ENCODE measurements at places on chromosomes 1 and 21. TPM values are rescaled to one million over a fixed set of nuclear protein-coding genes. Genes with fewer than 3 reads are reported as not detected.
A peak's percentile ranks its signal among the peaks of the same experiment; 100 is the strongest.

DNA sequence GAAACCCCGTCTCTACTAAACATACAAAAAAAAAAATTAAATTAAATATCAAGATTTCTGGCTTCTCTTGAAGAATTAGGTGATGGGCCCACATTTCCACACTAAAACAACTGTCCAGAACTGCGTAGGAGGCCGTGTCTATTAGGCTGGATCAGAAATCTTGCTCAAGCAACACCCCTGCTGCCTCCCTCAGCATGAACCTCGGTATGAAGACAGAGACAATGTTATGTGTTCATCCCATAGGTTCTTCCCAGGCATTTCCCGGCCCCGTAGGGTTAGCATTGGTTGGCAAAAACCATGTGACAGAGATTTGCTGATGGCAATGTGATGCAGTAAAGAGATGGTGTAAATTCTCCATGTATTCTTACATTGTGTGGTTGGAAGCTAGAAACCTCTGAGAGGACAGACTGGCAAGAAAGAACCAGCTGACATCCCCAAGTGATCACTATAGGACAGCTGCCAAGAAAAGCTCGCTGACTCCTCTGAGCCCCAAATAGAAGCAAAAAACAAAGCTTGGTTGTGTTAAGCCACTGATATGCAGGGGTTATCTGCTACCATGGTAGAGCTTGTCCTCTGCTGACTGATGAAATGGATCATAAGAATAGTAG, 34.5 kb downstream of the EBNA1BP2 start:
- H3K27me3 ChIP-seq, result peaks cover 4% of the 10 kb centered on the region
- no peaks in the 10 kb centered on the region for H3K4me1 ChIP-seq
- peak; percentile 6 for DNase-seq
- H3K27ac ChIP-seq, result no peak overlapping the region
- no peaks in the 10 kb centered on the region for H3K36me3 ChIP-seq

LINGO4 gene
- 0.40 TPM for total RNA-seq

GRCh38 chr1:156443286-156443685, 57.3 kb downstream of the MEF2D start:
- no peak overlapping the region for H3K27ac ChIP-seq
- no peaks in the 10 kb centered on the region for H3K4me1 ChIP-seq
- H3K4me3 ChIP-seq, result no peak overlapping the region
- H3K36me3 ChIP-seq, result no peaks in the 10 kb centered on the region
- DNase-seq, result no peak
- peaks cover 10% of the 10 kb centered on the region for H3K27me3 ChIP-seq

DNA sequence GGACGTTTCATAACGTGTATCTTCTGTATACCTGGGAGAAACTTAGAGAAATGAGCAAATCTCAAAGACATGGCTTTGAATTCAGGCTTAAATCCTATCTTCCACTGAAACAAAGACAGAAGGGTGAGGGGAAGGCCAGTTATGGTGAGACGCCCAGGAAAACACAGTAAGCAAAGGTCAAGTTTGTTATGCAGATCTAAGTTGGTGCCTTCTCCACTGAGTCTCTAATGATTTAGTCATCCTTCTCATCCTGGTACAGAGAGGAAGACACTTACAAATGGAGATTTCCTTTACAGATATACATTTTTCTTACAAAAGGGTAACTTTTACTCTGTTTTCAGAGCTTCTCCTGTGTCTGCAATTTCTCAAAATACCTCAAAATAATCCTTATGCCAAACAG, 64.4 kb downstream of the MAP3K7CL start:
- DNase-seq, result no peak
- H3K27ac ChIP-seq, result no peak overlapping the region
- peaks cover 2% of the 10 kb centered on the region for H3K4me1 ChIP-seq
- H3K36me3 ChIP-seq, result no peaks in the 10 kb centered on the region
- no peaks in the 10 kb centered on the region for H3K27me3 ChIP-seq
- no peak overlapping the region for H3K4me3 ChIP-seq

DNA sequence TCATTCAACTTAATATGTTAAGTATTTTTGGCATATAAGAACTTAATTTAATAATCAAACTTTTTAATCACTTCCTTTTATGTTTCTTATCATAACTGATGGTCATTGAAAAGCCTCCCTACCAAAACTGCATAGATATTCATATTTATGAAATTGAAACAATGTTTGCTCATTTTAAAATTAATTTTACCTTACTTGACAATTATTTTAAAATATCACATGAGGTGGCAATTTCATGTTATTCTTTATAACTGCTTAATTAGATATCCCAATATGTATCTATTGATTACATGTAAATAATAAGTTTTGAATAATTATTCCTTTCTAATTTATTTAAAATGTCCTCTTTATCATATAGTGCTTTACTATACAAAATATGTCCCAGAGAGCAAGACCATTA, 266.1 kb upstream of the NRIP1 start:
- H3K4me1 ChIP-seq, result no peaks in the 10 kb centered on the region
- H3K27ac ChIP-seq, result no peak overlapping the region
- H3K36me3 ChIP-seq, result no peaks in the 10 kb centered on the region

DNA sequence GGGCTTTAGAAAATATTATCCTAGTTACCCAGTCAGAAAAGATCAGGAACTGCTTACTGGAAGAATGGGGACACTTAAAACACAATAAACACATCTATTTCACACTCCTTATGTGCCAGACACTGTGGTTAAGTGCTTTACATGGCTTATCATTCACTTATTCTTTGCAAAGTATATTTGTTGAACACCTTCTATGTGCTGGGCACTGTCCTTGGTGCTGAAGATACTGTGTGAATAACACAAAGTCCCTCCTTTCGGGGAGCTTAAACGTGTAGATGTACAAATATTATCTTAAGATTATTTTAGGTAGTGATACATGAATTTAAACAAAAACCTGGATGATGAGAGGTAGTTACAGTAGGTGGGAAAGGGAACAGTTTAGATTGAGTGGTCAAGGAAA, 169.3 kb downstream of the ST6GALNAC5 start:
- H3K36me3 ChIP-seq, result no peaks in the 10 kb centered on the region
- no peak for DNase-seq
- H3K4me1 ChIP-seq, result no peaks in the 10 kb centered on the region
- no peak overlapping the region for H3K27ac ChIP-seq

- no peak overlapping the region for H3K4me3 ChIP-seq
- no peaks in the 10 kb centered on the region for H3K27me3 ChIP-seq
- peak overlapping the region; percentile 5 for H3K27ac ChIP-seq
- H3K4me1 ChIP-seq, result peaks cover 9% of the 10 kb centered on the region
- H3K36me3 ChIP-seq, result no peaks in the 10 kb centered on the region
Observed at GRCh38 chr1:9066945-9067807, 2.3 kb downstream of the SLC2A5 start.

Data from lung (tissue), 17 donors.